ENCODE measurements at places on chromosomes 4 and X.

GRCh38 chrX:68376373-68376772 is 56.9 kb downstream of the OPHN1 start:
- no peak for DNase-seq

DNA sequence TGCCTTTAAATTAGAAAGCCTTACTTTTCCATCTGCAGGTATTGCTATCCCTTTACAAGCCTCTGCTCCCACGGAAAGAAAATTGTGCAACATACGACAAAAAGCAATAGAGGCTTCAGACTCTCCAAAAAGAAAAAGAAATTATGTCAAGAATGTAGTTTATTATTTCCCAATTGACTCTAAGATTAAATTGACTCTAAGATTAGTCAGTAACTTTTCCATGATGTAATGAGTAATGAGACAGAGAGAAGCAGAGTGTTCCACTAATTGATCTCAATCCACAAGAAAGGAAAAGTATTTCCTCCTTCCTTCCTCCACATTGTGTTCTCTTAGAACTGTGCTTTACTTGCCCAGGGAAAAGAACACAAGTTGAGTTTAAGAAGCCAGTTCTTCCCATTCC is 345.7 kb upstream of the HS3ST1 start:
- DNase-seq: no peak

GRCh38 chr4:93132631-93133030 is 695.9 kb upstream of the ATOH1 start:
- no peak for DNase-seq

DNA sequence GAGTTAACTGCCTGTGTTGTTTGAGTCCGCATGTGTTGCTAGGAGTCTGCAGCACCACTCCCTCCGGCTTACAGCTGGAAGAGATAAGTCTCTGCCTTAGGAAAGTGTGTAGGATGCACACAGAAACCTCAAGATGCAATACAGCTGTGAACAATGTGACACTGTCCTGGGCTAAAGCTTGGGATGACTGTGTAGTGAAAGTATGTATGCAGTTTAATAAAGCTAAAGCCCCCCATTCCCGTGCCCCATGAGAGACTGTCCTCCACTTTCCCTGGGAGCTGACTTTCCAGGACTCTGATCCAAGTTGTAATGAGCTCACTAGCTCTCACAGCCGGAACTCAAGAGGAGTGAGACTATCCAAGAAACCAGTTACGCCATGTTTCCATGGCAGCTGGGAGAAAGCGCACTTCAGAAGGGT is 156.6 kb upstream of the FTHL17 start:
- DNase-seq: no peak

GRCh38 chrX:110212299-110212698 is 105.6 kb downstream of the AMMECR1 start:
- DNase-seq: no peak

DNA sequence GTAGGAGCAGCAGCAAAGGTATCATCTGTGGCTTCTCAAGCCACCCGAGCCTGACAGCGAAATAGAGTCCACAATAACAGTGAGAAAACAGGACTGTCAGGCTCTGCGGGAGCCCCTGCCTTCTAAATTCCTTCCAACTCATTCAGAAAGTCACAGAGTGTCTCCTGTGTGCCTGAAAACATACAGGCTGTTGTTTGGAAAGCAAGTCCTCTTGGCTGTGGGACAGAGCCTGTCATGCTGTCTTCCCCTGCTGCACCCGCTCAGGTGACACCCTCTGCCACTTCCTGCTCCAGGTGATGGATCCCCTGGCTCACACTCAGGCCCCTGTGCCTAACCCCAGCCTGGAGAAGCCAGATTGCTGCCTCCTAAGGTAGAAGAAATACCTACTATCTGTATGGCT is 152.3 kb downstream of the RAB28 start:
- DNase-seq: no peak

- no peak for DNase-seq
These were observed 17.9 kb downstream of the ATP8A1 start for GRCh38 chr4:42638993-42639392.

- DNase-seq: no peak
These were observed 8.3 kb upstream of the SRPK3 start for GRCh38 chrX:153772316-153773217.

GRCh38 chrX:113726898-113727297 is 857.0 kb upstream of the HTR2C start:
- no peak for DNase-seq

- DNase-seq: no peak
These were observed 223.1 kb downstream of the KDR start for GRCh38 chr4:54902271-54902670.

DNA sequence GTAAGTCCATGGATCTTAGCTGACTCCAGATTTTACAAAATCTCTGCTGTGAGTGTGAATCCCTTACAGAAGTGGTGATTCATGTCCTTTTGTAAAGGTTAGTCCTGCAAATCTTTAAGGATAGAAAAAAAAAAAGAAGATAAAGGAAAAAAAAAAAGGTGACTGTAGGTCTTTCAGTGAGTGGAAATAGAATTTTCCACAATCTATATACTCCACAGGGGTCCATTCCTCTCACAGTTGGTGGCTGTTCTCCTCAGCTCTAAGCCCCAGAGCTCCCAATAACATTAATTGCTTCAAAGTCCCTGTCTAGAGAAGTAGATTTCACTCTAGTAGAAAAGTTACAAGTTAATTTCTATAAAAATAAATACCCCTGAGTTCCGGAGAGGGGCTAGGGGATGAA is 189.1 kb downstream of the NDST4 start:
- DNase-seq: no peak

GRCh38 chr4:76782837-76783236 is 115.1 kb downstream of the SOWAHB start:
- no peak for DNase-seq

GRCh38 chr4:148207068-148207467 is 235.1 kb downstream of the NR3C2 start:
- DNase-seq: no peak

- no peak for DNase-seq
These were observed 3.3 kb upstream of the RHOH start for GRCh38 chr4:40193578-40193977.

DNA sequence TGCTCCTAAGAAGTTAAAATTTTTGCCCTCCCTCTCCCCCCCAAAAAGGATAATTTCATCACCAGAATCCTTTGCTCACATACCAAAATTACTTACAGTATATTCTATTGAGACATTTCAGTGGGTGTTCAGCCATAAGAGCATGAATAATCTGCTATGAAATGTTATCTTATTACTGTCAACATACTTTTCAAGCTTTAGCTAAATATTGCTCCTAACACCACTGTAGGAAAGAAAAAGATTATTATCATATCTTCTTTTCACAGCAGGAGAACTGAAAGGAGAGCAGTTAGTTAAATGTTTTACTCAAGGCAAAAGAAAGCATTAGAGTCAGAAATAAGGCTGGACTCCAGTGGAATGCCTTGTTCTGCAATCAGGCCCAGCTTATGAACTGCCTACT is 231.0 kb upstream of the GYPA start:
- no peak for DNase-seq

GRCh38 chrX:29662759-29663503 is 552.4 kb upstream of the MAGEB2 start:
- DNase-seq: no peak

DNA sequence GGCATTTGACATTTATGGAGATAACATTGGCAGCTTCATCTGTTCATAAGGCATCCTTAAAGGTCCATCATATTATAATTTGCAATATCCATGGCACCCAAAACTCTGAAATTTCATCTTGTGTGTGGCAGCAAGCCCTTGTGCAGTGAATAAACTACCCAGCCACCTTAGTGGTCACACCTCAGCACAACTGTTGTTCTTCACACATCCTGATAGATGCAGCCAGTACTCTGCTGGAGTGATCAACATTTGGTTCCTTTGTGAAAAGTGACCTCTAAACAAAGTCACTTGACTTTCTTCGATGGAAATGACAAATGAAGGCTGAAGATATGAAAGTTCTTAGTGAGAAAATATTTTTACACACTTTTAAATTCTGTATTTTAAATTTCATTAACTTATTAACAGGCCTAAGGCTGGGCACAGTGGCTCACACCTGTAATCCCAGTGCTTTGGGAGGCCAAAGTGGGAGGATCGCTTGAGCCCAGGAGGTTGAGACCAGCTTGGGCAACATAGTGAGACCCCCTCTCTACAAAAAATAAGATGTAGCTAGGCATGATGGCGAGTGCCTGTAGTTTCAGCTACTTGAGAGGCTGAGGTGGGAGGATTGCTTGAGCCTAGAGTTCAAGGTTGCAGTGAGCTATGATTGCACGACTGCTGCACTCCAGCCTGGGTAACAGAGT is 161.4 kb downstream of the SPRY1 start:
- no peak for DNase-seq

- no peak for DNase-seq
These were observed 23.8 kb downstream of the COL25A1 start for GRCh38 chr4:109278594-109279031.

GRCh38 chr4:73743795-73744194 is 3.4 kb downstream of the CXCL8 start:
- DNase-seq: no peak

DNA sequence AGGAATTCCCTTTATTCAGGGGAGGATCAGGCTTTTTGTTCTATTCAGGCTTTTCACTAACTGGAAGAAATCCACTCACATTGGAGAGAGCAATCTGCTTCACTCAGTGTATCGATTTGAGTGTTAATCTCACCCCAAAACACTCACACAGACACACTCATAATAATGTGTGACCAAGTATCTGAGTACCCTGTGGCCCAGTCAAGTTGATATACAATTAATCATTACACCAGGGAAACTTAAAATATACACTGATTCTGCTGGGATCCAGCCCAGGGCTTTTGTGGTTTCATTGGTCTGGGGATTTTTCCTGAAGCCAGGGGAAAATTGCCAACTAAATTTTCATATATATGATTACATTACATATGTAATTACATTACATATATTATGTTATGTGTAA is 44.0 kb upstream of the GATB start:
- no peak for DNase-seq

DNA sequence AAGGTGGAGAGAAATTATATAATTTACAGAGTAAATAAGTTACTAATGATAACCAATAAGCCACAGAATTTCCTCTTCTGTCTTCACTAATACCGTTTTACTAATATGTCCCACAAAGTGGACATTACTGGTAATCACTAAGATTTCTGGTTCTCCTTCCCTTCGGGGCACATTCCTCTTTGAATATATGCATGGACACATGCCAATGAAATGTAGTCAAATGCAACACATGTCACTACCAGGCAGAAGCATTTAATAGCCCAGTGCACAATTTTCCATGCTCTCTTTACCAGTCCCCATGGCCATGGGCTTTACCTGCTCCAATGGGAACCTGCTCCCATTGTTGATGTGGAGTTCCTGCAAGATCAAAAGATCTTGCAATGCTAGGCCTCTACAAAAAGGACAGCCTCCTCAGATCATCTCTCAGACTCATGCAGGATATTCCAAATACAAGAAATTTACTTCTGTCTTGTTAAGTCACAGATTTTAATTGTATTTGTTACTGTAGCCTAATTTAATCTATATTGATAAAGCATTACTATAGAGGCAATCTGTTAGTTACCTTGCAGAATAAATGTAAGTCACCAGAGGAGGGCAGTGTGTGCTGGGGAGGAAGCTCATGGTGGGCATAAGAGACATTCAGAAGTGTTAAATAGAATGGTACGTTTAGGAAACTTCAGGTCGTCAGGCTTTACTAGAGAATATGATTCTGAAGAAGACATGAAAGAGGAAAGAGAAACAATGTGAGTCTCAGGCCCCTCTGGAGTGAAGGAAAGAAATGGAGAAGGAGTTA is 37.1 kb upstream of the INPP4B start:
- DNase-seq: no peak

Measured in NK-92 treated with Interleukin-12 subunit alpha and Interleukin-12 subunit beta, amount 100 ng/mL, for 24 hours (cell line).